Pons (tissue), 1 donor: ENCODE measurements at places on chromosomes 6 and 20.

DNA sequence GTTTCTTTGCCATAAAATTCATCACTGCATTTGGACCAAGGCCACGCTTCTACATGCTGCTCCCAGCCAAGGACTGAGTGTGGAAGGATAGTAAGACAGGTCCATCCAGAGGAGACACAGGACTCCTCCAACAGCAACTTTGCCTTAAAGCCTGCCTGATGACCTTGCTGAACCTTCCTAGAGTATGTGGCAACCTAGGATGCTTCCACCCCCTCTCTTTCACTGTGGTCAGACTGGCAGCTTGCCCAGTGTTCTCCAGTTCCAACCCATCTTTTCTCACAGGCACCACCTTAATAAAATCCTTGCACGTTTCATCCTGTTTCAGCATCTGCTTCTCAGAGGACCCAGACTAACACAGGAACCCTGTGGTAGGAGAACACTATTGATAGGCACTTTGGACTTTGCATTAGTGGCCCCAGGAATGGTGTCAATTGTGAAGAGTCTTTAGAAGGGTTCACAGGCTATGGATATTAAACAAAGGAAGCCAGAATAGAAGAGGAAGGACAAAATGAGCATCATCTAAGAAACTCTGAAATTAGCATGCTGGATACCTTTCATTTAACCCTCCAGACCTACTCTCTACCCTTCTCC, 2.4 kb upstream of the PKHD1 start:
- DNase-seq = no peak

DNA sequence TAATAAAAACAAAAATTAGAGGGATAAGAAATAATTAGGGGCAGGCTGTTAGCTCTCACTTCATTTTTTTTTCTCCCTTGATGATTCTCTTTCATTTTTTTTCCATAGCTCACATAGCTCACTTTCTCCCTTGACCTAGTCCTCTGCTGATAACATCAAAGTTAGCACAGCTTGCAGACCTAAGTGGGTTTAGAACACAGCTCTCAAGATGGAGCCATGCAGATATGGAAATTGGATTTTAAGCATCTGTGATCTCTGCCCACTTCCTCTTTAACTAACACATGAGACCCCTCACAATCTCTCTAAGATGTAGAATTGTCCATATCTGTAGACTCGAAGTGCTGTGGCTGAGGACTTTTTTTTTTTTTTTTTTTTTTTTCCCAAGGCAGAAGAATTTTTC, 257.1 kb downstream of the SOX4 start:
- DNase-seq = no peak

DNA sequence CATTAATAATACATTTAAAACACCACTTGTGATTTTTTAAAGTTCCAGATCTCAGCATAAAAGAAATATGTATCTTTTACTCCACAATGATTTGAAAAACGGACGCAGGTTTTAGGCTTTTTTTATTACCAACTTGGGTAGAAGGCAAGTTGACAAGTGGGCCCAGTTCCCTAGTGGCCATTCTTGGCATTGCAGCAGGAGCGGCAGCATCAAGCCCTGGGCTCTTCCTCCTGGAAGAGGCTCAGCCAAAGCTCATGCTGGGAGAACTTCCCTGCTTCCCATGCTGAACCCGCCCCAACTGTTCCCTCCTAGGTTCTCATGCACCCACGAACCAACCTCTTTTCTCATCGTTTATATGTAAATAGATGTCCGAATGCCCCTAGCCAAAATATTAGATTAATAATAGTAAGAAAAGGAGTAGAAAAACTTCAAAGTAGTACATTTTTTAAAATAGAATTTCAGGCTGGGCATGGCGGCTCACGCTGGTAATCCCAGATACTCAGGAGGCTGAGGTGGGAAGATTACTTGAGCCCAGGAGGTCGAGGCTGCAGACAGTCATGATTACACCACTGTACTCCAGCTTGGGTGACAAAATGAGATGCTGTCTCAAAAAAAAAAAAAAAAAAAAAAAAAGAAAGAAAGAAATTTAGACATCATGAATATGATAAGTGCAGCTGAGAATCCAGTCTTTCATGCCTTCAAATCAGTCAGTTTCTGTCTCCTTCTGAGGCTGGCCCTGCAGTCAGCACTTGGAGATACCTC, 18.2 kb upstream of the MYB start:
- DNase-seq = no peak

GRCh38 chr6:134247844-134248580, 69.9 kb downstream of the SGK1 start:
- DNase-seq = no peak

GRCh38 chr6:21382821-21383449, 210.6 kb upstream of the SOX4 start:
- DNase-seq = no peak

GRCh38 chr6:22083119-22083518, 213.7 kb downstream of the PRL start:
- no peak for DNase-seq

GRCh38 chr6:90411292-90411781, 114.7 kb upstream of the BACH2 start:
- no peak for DNase-seq

GRCh38 chr6:158056355-158056754, 74.7 kb downstream of the SYNJ2 start:
- no peak for DNase-seq

GRCh38 chr6:170212051-170212756, 78.7 kb downstream of the DLL1 start:
- DNase-seq = no peak

DNA sequence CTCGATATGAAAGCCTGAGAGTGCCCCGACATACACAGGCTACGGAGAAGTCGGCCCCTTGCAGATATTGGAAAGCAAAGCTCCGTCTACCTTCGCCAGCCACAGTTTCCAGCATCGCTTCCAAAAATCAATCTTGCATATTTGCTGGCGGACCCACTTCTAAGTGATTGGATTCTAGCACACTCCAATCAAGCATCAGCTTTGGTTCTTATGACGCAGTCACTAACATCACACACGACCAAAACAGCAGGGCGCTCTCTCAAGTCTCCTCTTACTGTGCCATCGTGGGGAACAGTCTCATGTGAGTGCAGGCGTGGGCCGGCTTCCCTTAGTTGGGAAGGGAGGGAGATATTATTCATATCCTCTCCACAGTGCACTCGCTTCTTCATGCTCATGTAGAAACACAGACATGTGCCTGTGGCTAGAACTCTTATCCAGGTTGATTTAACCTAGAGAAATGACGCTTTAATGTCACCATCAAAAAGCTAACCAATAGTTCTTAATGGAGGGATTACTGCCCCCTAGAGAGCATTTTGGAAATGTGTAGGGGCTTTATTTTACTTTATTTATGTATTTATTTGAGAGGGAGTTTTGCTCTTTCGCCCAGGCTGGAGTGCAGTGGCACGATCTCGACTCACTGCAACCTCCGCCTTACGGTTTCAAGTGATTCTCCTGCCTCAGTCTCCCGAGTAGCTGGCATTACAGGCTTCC, 229.8 kb downstream of the SOD2 start:
- DNase-seq = peak; percentile 19

DNA sequence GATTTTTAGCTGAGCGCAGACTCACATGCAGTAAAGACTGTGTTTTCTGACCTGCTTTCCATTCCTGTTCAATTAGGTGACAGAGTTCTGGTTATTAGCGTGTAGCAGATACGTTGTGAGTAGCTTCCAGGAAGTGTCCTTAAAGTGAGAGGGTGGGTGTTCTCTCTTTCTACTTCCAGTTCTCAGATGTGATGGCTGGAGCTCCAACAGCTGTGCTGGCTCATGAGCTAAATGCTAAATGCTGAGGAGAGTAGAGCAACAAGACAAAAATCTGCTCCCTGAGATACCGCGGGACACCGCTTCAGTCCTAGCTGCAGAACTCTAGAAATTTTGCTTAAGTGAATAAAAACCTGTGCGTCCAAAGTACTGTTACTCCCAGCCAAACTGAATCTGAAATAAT, 38.2 kb upstream of the FYN start:
- DNase-seq = no peak

- DNase-seq = no peak
Observed at GRCh38 chr20:38270869-38271605, 10.5 kb upstream of the KIAA1755 start.

DNA sequence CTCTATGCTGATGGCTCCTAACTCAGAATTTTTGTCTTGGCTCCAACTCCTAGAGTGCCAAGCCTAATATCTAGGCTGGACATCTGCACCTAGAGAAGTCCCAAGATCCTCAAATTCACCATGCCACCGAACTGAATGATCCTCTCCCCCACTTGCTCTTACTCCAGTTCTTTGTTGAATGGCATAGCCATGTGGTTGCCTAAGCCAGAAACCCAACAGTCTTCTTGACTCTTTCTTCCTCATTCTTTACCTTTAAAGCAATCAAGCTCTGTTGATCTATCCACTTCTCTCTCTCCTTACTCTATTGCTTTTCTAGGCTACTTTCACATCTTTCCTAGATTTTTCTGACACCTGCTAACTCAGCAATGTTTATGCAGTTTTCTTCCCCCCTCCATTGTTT, 126.5 kb upstream of the FOXO3 start:
- no peak for DNase-seq

DNA sequence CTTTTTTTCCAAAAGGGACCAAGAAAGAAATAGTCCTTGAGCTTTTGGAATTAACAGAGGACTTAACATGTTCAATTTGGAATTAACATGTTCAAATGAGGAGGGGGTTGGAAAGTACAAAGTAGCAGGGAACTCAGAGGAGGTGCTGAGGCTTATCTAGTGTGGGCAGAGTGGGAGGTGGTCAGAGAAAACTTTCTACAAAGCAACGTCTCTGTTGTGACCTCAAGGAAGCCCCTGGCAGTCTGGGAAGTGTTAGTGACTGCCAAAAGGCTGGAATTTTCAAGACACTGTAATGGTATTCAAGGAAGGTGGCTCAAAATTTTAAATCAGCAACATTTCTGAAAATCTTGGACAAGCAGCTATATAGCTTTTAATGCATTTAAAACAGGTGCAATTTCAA, 7.3 kb downstream of the ECI2 start:
- no peak for DNase-seq

GRCh38 chr6:95815389-95816056, 200.3 kb upstream of the FUT9 start:
- DNase-seq = no peak

- DNase-seq = no peak
Observed at GRCh38 chr6:134819863-134820800, 129.8 kb downstream of the ALDH8A1 start.

- no peak for DNase-seq
Observed at GRCh38 chr20:4626228-4626627, 95.5 kb upstream of the PRND start.

- DNase-seq = no peak
Observed at GRCh38 chr6:169243186-169243585, 10.5 kb downstream of the THBS2 start.

DNA sequence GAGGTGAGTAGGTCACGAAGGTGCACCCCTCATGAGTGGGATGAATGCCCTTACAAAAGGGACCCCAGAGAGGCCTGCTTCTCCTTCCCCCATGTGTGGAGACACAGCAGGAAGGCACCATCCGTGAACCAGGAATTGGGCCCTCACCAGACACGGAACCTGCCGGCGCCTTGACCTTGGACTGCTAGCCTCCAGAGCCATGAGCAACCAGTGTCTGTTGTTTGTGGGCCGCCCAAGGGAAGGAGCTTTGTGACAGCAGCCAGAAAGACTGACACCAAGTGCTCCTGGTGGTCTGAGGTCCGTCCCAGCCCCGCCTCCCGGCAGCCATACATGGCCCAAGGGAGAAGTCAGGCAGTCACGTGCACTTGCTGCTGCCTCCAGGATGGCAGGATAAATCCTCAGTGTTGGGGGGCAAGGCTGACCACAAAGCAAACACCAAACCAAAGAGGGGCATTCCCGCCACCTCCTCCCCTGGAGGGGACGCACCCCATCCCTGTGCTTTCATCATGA, 29.3 kb downstream of the CDH4 start:
- DNase-seq = no peak

GRCh38 chr20:1187605-1188171, 2.9 kb upstream of the TMEM74B start:
- no peak for DNase-seq

- DNase-seq = peak; percentile 53
Observed at GRCh38 chr20:63223121-63223825, 7.3 kb upstream of the YTHDF1 start.

- DNase-seq = peak; percentile 68
Observed at GRCh38 chr6:36853325-36853724, 14.1 kb upstream of the CPNE5 start.

- no peak for DNase-seq
Observed at GRCh38 chr20:35344354-35344837, 52.2 kb upstream of the FAM83C start.

GRCh38 chr20:57414867-57415592, 23.8 kb downstream of the RBM38 start:
- no peak for DNase-seq

GRCh38 chr20:62637521-62638054, 4.7 kb upstream of the SLCO4A1 start:
- DNase-seq = no peak

DNA sequence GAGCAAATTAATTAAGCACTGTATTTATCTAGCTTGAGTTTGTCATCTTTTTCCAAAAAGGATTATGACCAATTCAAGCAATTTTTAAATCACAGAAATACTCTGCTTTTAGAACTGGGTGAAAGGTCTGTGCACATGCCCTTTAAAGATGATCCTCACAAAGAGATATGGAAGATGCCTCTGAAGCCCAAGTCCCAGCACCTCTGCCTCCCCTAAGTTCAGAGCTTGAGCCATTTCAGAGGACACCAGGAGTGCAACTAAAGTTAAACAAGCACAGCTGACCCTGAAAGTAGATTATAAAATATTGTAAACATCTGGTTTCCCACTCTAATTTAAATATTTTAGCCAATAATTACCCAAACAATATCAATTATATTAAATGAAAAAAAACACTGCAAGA, 139.5 kb upstream of the BEND6 start:
- no peak for DNase-seq

DNA sequence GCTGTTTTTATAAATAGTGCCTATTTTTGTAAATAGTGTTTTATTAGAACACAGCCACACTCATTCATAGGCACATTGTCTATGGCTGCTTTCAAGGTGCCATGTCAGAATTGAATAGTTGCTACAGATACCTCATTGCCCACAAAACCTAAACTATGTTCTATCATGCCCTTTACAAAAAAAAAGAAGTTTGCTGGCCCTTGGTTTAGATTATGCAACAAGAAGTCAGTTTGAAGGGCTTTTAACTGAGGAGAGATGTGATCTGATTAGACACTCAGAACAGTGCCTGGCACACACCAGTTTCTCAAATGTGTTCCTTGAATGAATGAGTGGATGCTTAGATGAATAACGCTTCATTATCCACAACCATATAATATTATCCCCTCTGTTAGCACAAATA, 366.1 kb downstream of the MAFB start:
- no peak for DNase-seq

GRCh38 chr20:23143098-23143497, 57.0 kb upstream of the CD93 start:
- peak; percentile 48 for DNase-seq

GRCh38 chr6:157768863-157769551, 54.0 kb upstream of the SNX9 start:
- DNase-seq = no peak

GRCh38 chr6:14474816-14475215, 357.2 kb downstream of the CD83 start:
- DNase-seq = no peak

- DNase-seq = no peak
Observed at GRCh38 chr20:52102126-52102525, 89.5 kb downstream of the ZFP64 start.
